ENCODE measurements at places on chromosomes 4 and X. TPM values are rescaled to one million over a fixed set of nuclear protein-coding genes. Genes with fewer than 3 reads are reported as not detected.
A peak's percentile ranks its signal among the peaks of the same experiment; 100 is the strongest.

Gene TMEM150C
- 0.07 TPM for total RNA-seq

Gene DKK2
- total RNA-seq, result not detected

Gene CSAG3
- total RNA-seq, result 12.7 TPM

Gene F9
- 0.11 TPM for total RNA-seq

Gene ETDB
- total RNA-seq, result not detected

Gene FHL1
- total RNA-seq, result 0.76 TPM

Gene NEIL3
- 12.9 TPM for total RNA-seq

Gene SCOC
- 32.3 TPM for total RNA-seq

Gene C4orf33
- total RNA-seq, result 16.7 TPM

Gene PAGE4
- total RNA-seq, result 1.3 TPM

DNA sequence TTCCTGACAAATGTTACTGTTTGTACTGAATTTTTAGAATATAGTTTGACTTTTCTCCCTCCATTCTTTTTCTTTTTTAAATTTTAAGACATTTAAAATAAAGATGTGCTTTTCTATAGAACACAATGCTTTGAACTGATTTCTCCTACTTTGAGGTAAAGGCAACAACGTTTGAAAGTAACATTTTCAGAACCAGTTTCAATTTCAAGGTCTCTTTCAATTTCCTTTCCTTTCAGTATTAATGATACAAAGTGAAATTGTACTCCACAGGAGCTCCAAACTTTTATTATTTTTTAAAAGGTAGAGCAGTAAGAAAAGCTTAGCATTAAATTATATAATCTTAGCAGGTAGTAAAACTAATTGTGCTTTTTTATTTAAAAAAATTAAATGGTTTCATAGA, 54.9 kb downstream of the NDST4 start:
- H3K27ac ChIP-seq, result no peak overlapping the region
- no peaks in the 10 kb centered on the region for H3K27me3 ChIP-seq
- no peak for DNase-seq

- DNase-seq, result no peak
- H3K36me3 ChIP-seq, result no peaks in the 10 kb centered on the region
- no peak overlapping the region for H3K27ac ChIP-seq
- no peaks in the 10 kb centered on the region for H3K27me3 ChIP-seq
Measured at GRCh38 chr4:35342833-35343232, 901.5 kb downstream of the ARAP2 start.

DNA sequence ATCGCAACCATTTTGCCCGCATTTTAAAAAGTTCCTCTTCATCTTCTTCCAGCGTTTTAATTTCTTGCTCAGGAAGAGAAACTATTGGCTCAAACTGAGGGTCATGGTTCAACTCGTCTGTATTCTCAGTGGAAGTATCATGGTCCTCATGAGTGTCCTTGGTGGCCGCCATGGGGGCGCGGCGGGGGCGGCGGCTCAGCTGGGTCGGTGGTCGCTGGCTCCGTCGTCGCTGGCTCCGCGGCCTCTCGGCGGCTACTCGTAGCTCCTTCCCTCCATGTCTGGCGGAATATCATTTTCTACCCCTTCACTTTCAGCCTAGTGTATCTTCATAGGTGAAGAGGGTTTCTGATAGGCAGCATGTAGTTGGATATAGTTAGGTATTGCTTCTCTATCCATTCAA, 492.0 kb upstream of the MAGEB18 start:
- no peak for DNase-seq
- H3K27me3 ChIP-seq, result no peaks in the 10 kb centered on the region
- H3K4me1 ChIP-seq, result no peaks in the 10 kb centered on the region
- H3K27ac ChIP-seq, result no peak overlapping the region
- no peak overlapping the region for H3K4me3 ChIP-seq

GRCh38 chr4:47933840-47934239, 19.5 kb upstream of the NFXL1 start:
- no peak overlapping the region for H3K27ac ChIP-seq
- peak; percentile 47 for DNase-seq
- peaks cover 10% of the 10 kb centered on the region for H3K27me3 ChIP-seq
- H3K4me1 ChIP-seq, result no peaks in the 10 kb centered on the region
- no peaks in the 10 kb centered on the region for H3K36me3 ChIP-seq

GRCh38 chr4:55382488-55383003, 13.2 kb upstream of the TMEM165 start:
- peaks cover 37% of the 10 kb centered on the region for H3K4me1 ChIP-seq
- no peak overlapping the region for H3K27ac ChIP-seq
- no peaks in the 10 kb centered on the region for H3K27me3 ChIP-seq
- H3K4me3 ChIP-seq, result no peak overlapping the region
- DNase-seq, result no peak

DNA sequence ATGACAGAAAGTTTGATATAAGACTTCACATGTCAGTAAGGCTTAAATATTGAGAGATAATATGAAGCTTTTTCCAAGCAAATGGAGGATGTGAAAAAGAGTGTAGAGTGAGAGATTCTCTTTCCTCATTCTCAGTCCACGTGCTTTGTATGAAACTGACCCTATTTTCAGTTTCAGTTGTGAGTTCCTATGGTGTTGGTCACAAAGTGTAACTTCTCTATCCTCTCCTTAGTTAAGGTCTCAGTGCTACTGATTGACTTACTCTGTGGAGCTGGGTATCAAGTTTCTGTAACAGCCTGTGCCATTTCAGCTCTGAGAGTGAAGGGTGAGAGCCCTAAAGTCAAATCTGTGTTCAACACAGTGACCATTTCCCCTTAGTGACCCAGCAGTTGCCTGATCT, 277.2 kb downstream of the EPHA5 start:
- no peaks in the 10 kb centered on the region for H3K27me3 ChIP-seq
- no peaks in the 10 kb centered on the region for H3K4me1 ChIP-seq
- DNase-seq, result no peak
- no peaks in the 10 kb centered on the region for H3K36me3 ChIP-seq
- no peak overlapping the region for H3K4me3 ChIP-seq
- H3K27ac ChIP-seq, result no peak overlapping the region

- no peaks in the 10 kb centered on the region for H3K4me1 ChIP-seq
- DNase-seq, result peak; percentile 8
- no peaks in the 10 kb centered on the region for H3K27me3 ChIP-seq
- H3K36me3 ChIP-seq, result no peaks in the 10 kb centered on the region
Measured at GRCh38 chrX:55056820-55057674, 17.8 kb upstream of the PAGE2B start.

- no peaks in the 10 kb centered on the region for H3K36me3 ChIP-seq
- H3K4me3 ChIP-seq, result no peak overlapping the region
- no peak overlapping the region for H3K27ac ChIP-seq
- no peaks in the 10 kb centered on the region for H3K4me1 ChIP-seq
- no peak for DNase-seq
Measured at GRCh38 chrX:21379991-21380390, 5.8 kb downstream of the CNKSR2 start.

DNA sequence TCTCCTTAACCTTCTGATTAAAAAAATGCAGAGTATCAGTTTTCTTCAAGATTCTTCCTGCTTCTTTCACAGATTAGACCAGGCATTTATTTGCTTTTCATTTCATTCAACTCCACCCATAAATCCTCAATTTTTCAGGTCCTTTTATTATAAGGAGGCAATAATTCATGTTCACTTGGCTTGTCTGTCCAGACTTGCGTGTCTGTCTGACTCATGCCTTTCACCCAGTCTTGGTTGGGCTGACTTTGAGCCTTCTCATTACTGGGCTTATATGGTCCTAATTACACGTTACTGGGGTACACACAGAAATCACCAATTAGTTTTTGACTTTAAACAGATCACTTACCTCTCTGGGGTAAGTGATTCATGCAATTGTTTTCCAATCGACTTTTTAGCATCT, 48.8 kb upstream of the GALNT7 start:
- H3K27ac ChIP-seq, result no peak overlapping the region
- H3K36me3 ChIP-seq, result no peaks in the 10 kb centered on the region
- DNase-seq, result no peak

- peaks cover 4% of the 10 kb centered on the region for H3K4me1 ChIP-seq
- H3K27ac ChIP-seq, result no peak overlapping the region
- H3K36me3 ChIP-seq, result no peaks in the 10 kb centered on the region
- no peaks in the 10 kb centered on the region for H3K27me3 ChIP-seq
- no peak for DNase-seq
Measured at GRCh38 chr4:128635955-128636560, 173.4 kb upstream of the JADE1 start.

GRCh38 chr4:186730621-186731020, 7.0 kb upstream of the FAT1 start:
- no peak for DNase-seq
- peaks cover 19% of the 10 kb centered on the region for H3K27me3 ChIP-seq
- peaks cover 15% of the 10 kb centered on the region for H3K4me1 ChIP-seq

DNA sequence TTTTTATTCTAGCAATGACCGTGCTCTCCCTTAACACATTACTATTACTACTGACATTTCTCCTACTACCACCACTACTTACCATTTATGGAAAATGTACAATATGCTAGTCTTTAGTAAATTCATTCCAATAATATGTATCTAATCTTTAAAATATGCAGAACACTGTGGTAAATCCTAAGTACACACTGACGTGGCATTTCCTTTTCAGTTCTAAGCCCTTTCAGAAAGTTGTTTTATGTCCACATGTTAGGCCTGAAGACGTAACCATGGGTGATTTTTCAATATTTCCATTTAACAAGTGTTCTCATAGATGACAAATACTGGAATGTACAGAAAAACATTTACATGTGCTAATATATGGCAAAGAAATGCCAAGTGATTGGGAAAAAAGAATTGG, 268.6 kb upstream of the SLIT2 start:
- H3K4me1 ChIP-seq, result no peaks in the 10 kb centered on the region
- no peak overlapping the region for H3K4me3 ChIP-seq
- H3K27me3 ChIP-seq, result no peaks in the 10 kb centered on the region
- no peak overlapping the region for H3K27ac ChIP-seq

- no peaks in the 10 kb centered on the region for H3K4me1 ChIP-seq
- H3K36me3 ChIP-seq, result no peaks in the 10 kb centered on the region
- no peaks in the 10 kb centered on the region for H3K27me3 ChIP-seq
- no peak overlapping the region for H3K27ac ChIP-seq
- H3K4me3 ChIP-seq, result no peak overlapping the region
- DNase-seq, result no peak
Measured at GRCh38 chr4:121299367-121299766, 81.5 kb downstream of the QRFPR start.

DNA sequence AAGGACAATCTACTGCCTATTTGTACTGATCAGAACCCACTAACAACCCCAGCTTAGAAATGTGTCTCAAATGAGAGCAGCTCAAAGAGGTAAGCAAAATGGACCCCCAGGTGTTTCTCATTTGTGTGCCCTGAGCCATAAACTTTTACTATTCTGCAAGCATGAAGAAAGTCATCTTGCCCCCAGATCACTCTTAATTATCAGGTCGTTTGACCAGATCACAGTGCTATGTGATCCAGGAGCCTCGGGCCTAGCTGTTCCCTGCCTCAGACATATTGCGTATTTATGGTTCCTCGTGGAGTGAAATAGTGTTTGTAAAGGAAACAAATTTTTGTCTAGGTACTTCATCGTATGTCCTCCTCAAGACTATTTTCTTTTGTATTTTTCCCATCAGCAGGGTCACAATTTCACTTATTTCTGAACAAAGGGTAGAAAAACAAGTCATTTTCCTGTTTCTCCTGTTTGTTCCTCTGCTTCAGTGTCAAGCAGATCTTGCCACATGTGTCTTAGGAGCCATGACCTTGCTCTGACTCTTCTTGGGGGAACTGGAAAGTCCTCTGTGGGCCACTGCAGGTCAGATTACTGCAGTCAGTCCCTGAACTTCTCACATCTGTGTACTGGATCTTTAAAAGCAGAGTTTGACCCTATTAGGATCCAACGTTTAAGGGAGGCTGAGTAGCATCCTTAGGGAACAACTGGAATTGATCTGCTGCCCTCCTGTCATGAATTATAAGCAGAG, 194.9 kb downstream of the PALLD start:
- no peak overlapping the region for H3K4me3 ChIP-seq
- no peaks in the 10 kb centered on the region for H3K4me1 ChIP-seq
- no peak for DNase-seq
- H3K27me3 ChIP-seq, result no peaks in the 10 kb centered on the region

- H3K27ac ChIP-seq, result no peak overlapping the region
- no peak for DNase-seq
- H3K27me3 ChIP-seq, result no peaks in the 10 kb centered on the region
- H3K4me3 ChIP-seq, result no peak overlapping the region
- no peaks in the 10 kb centered on the region for H3K36me3 ChIP-seq
Measured at GRCh38 chrX:65601530-65602220, 65.8 kb upstream of the MSN start.

DNA sequence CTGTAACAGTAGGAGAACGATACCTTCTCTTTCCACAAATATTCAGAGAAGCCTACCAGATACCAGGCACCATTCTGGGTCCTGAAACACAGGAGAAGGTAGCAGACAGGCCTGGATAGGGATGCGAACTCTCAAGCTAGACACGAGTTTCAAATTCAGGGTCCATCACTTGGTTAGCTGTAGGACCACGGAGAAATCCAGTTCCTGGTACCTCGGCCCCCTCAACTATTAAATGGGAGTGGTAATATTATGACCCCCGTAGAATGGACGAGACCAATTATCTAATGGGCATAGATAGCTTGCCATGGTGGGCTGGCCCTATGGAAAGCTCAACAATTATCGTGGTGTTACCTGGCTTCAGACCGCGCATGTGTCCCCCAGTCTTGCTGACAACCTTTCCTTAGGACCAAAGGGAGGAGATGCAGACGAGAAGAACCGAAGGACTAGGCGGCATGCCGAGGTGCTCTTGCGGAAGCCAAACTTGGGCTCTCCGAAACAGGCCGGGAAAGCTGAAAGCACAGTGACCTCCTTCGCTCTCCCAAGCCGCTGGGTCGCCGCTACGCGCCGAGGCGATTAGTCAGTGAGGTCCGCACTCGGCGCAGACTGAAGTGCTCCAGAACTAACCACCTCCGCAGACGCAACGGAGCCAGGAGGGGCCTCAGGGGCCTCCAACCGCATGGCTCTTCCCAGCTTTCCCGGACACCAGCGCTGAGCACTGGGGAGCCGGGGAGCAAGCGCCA, 19.6 kb downstream of the NKX3-2 start:
- DNase-seq, result peak; percentile 4
- H3K4me1 ChIP-seq, result peaks cover 4% of the 10 kb centered on the region
- no peak overlapping the region for H3K4me3 ChIP-seq
- H3K27ac ChIP-seq, result no peak overlapping the region
- no peaks in the 10 kb centered on the region for H3K36me3 ChIP-seq

GRCh38 chr4:8541981-8542715, 38.0 kb upstream of the GPR78 start:
- H3K27me3 ChIP-seq, result no peaks in the 10 kb centered on the region
- H3K4me3 ChIP-seq, result no peak overlapping the region
- no peak overlapping the region for H3K27ac ChIP-seq

- no peaks in the 10 kb centered on the region for H3K27me3 ChIP-seq
- no peak overlapping the region for H3K27ac ChIP-seq
- no peaks in the 10 kb centered on the region for H3K4me1 ChIP-seq
- no peak overlapping the region for H3K4me3 ChIP-seq
- H3K36me3 ChIP-seq, result no peaks in the 10 kb centered on the region
Measured at GRCh38 chr4:10334506-10335028, 122.7 kb downstream of the ZNF518B start.

All from K562 (cell line).